Endodermal cell (in vitro differentiated cells): ENCODE measurements at places on chromosomes 1 and 21. TPM values are rescaled to one million over a fixed set of nuclear protein-coding genes. Genes with fewer than 3 reads are reported as not detected.
A peak's percentile ranks its signal among the peaks of the same experiment; 100 is the strongest.

The CRYBG2 gene
- total RNA-seq, result 9.0 and 10.3 TPM in 2 replicates

DNA sequence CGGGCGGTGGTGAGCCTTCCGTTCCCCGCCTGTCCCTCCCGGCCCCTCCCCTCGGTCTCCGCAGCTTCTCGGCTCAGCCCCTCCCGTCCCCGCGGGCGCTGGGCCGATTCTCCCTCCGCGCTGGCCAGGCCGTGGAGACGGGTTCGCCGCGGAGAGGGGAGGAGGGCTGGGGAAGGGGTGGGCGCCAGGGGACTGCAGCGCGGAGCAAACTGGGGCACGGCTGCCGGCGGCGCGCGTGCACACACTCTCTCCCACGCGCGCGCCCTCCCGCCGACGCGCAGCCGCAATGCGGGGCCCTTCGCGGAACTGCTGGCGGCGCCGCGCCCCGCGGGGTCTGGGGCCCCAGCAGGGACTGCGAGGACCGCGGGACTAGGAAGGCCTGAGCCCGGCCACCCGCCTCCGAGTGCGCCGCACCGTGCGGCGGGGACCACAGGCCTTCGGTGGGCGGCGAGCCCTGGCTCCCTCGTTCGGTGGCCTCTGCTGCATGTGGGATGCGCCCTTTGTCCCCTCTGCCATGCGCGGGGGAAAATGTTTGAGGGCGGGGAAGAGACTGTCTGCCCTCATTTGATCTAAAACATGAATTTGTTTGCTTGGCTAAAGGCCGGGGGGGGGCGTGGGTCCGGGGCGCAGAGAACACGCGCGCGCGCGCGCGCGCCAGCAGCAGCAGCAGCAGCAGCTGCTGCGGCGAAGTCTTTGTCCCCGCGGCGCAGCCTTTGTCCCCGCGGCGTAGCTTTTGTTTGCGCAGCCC lies 90.7 kb upstream of the VAMP3 start:
- H3K27ac ChIP-seq, result peak overlapping the region; percentile 98
- peak; percentile 82 for DNase-seq
- H3K4me3 ChIP-seq, result peak overlapping the region; percentile 73
- H3K4me1 ChIP-seq, result no peaks in the 10 kb centered on the region
- H3K27me3 ChIP-seq, result peaks cover 17% of the 10 kb centered on the region
- no peaks in the 10 kb centered on the region for H3K36me3 ChIP-seq

The NBPF26 gene
- total RNA-seq, result 13.6 to 18.4 TPM (median 13.9 TPM) in 3 replicates

The SIPA1L2 gene
- 34.7 to 39.2 TPM (median 38.1 TPM) in 3 replicates for total RNA-seq

DNA sequence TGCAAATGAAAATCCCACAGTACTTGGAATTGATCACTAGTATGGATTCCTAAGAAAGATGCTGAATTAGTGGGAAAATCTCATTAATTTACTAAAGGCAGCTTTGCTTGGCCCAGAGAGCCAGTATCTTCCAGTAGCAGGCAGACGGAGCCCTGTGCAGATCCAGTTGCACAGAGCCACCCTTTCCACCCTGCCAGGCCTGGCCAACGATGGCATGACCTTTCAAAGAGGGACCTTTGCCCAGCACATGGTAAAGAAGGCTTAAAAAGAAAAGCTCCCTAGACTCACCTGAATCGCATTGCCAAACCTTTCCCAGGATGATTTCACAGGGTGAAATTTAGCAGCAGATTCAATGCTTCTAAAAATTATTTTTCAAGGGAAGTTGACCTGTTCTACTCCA lies 170.5 kb upstream of the CAMK1G start:
- no peaks in the 10 kb centered on the region for H3K36me3 ChIP-seq
- H3K4me3 ChIP-seq, result no peak overlapping the region
- no peak for DNase-seq
- H3K4me1 ChIP-seq, result peaks cover 3% of the 10 kb centered on the region

DNA sequence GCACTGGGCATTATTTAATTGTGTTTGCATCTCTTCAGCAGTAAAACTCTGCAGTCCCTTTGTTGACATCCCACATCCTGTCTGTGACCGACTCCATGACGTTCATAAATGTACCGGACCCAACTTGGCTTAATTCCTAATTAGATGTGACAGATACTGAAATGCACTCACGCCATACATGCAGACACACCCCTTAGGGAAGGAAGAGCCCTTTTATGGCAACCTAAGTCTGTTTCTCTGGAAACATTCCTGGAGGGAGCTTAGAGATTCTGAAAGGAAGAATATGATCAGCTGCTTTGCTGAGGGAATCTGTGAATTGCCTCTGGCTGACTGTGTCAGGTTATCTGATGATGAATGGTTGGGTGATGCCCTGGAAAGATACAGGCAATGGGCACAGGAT lies 33.4 kb downstream of the ADAMTS5 start:
- H3K4me1 ChIP-seq, result no peaks in the 10 kb centered on the region
- no peaks in the 10 kb centered on the region for H3K27me3 ChIP-seq
- H3K4me3 ChIP-seq, result no peak overlapping the region
- H3K27ac ChIP-seq, result no peak overlapping the region
- H3K36me3 ChIP-seq, result no peaks in the 10 kb centered on the region

DNA sequence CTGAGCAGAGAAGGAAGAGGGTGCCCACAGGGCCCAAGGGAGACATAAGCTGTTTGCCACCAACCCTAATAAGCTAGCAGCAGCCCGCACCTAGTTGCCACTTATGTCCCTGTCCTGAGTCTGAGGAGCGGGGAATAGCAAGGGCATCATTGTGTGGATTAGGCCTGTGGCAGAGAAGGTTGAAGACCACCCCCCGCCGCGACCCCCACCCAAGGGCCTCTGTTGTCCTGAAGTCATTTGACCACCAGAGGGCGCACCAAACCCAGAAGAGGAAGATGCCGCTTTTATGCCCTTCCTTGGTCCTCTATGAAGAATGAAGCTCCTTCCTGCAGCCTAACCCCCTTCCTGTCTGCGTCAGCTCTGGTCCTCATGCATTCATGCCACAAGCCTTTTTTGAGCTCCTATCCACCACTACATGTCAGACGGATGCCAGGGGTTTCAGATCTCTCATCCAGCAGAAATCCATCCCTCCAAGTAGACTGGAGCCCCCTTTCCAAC lies 16.6 kb downstream of the RHBG start:
- peaks cover 48% of the 10 kb centered on the region for H3K27me3 ChIP-seq
- DNase-seq, result peak; percentile 89
- no peaks in the 10 kb centered on the region for H3K36me3 ChIP-seq
- H3K27ac ChIP-seq, result no peak overlapping the region

DNA sequence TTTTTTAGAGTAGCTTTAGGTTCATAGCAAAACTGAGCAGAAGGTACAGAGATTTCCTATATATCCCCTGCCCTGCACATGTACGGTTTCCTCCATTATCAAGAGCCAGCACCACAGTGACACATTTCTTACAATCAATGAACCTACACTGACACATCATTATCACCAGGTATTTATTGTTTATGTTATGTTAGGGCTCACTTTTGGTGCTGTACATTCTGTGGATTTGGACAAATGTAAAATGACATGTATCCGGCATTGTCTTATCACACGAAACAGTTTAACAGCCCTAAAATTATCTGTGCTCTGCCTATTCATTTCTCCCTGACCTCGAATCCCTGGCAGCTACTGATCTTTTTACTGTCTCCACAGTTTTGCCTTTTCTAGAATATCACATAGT lies 93.7 kb upstream of the DPH5 start:
- no peaks in the 10 kb centered on the region for H3K27me3 ChIP-seq
- no peak overlapping the region for H3K4me3 ChIP-seq

GRCh38 chr1:156407344-156407743 lies 38.3 kb downstream of the RHBG start:
- peak; percentile 76 for DNase-seq
- no peak overlapping the region for H3K4me3 ChIP-seq
- H3K27me3 ChIP-seq, result peaks cover 4% of the 10 kb centered on the region
- peaks cover 7% of the 10 kb centered on the region for H3K36me3 ChIP-seq
- no peak overlapping the region for H3K27ac ChIP-seq

DNA sequence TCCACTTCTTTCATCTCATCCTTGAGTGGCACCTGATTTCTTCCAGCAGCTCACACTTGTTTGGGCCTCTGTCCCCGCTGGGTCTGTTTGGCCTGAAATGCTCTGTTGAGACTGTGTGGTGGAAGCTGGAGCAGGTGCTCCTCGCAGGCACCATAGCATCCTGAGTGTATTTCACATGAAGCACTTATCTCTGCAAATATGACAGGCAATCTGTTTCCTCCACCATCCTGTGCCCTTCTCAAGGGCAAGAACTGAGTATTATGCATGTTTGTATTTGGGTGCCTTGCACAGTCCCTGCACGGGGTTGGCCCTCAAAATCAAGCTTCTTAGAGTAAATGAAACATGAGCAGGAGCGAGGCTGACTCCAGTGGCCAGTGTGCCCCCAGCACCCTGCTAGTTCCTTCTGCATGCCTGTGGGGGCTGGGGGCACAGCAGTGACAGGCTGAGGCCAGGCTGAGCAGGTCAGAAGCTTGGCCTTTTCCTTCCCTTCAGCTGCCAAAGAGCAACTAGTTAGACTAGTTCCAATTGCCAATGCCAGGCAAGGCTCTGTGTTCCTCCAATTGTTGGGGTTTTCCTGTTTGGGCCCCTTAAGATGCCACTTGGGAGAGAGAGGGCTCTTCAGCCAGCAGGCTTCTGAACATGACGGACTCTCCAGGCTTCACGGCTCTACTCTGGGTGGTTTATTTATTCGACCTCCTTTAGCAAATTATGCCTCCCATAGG lies 129.6 kb upstream of the ATP1A1 start:
- no peak overlapping the region for H3K27ac ChIP-seq
- H3K4me3 ChIP-seq, result no peak overlapping the region
- H3K36me3 ChIP-seq, result no peaks in the 10 kb centered on the region
- no peaks in the 10 kb centered on the region for H3K4me1 ChIP-seq
- DNase-seq, result no peak
